Activated CD8-positive, alpha-beta memory T cell treated with anti-CD3 and anti-CD28 coated beads for 1 hour (primary cell): ENCODE measurements at places on chromosomes 2 and 18.

- DNase-seq, result no peak
Measured at GRCh38 chr2:199303728-199304177, 154.0 kb downstream of the SATB2 start.

DNA sequence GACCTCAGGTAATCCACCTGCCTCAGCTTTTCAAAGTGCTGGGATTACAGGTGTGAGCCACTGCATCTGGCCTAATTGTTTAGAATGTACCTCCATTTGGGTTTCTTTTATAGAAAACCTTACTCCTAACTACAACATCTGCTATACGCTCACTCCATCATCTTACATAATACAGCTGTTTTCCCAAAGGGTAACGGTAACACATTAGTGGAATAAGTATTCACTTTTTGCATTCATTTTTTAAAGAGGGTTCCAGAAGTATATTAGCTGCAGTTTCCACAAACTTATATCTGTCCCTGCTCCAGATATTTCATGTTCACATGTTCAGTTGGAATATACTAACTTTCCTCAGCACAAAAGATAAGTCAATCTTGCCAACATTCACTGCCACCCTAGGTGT is 640.1 kb upstream of the FSHR start:
- no peak for DNase-seq

- DNase-seq, result no peak
Measured at GRCh38 chr18:9453283-9453682, 22.0 kb upstream of the RALBP1 start.

GRCh38 chr2:226849349-226849748 is 13.5 kb downstream of the RHBDD1 start:
- DNase-seq, result no peak

GRCh38 chr18:68826121-68826520 is 28.2 kb downstream of the CCDC102B start:
- DNase-seq, result no peak

- no peak for DNase-seq
Measured at GRCh38 chr18:28890791-28891190, 713.9 kb upstream of the CDH2 start.

GRCh38 chr2:46231721-46232120 is 65.5 kb upstream of the EPAS1 start:
- DNase-seq, result no peak

DNA sequence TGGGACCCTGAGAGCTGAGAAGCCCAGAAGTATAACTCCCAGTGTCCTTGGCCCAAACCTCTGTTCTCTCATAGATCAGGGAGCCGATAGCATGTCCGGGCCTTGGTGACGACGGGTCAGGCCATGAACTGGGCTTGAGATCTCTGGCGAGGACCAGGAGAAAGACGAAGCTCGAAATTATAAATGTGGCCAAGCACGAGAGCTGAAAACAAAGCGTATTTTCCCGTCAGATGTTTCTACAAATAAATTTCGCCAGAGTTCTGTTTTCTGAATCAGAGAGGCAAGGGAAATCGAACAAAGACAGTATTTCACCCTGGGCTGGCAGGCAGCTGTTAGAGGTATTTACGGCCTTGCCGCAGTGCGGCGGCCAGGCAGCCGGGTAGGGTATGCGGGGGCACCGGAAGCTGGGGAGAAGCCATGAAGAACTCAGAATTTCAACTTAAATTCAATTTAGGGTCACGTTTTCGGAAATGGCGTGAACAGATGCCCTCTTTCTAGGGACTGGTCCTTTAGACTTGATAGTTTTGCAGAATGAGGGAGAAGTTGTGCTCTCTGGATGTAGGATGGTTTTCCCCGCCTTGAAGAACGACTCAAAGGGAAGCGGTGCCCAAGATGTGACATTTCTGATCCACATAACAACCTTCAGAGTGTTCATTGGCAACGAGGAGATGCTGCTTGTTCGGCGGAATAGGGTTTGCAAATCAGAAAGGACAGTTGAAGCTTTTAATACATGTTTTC is 9.6 kb downstream of the HOXD8 start:
- DNase-seq, result no peak

DNA sequence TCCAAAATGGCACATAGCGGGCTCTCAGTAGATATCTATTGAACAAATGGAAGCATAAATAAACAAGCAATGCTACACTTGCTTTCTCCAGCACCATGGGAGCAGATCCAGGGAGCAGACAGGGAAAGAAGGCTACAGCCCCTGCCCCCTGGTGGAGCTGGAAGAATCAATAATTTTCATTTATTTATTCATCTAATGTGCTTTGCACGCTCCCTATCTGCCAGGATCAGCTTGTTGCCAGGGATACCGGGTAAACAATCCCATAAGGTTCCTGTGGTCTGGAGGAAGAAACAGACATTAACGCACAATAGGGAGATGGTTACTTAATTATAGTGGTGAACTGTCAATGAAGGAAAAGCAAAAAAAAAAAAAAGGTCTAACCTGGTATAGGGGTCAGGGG is 40.1 kb upstream of the CLASP1 start:
- DNase-seq, result no peak
